ENCODE measurements at places on chromosomes 3 and 15. TPM values are rescaled to one million over a fixed set of nuclear protein-coding genes. Genes with fewer than 3 reads are reported as not detected.

VGLL3 gene
- total RNA-seq = 1.4 TPM

C3orf18 gene
- total RNA-seq = 2.1 TPM

DNA sequence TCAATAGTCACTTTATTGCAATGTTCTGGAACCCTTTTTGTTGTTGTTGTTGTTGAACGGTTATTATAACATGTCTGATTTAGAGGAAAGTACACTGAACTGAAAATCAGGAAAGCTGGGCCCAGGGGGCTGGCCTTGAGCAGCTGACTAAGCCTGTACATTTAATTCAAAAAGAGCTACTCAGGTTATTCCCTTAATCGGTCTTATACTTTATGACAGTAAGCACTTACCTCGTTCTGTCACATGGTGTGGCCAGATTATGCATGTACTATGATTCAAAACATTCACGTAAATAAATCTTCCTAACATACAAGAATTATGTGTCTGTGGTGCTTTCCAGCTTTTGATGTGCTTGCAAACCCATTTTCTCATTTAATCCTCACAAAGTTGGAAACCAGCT lies 382.5 kb upstream of the TPRG1 start:
- H3K27me3 ChIP-seq = no peaks in the 10 kb centered on the region
- H3K27ac ChIP-seq = no peak overlapping the region
- no peaks in the 10 kb centered on the region for H3K4me1 ChIP-seq

DNA sequence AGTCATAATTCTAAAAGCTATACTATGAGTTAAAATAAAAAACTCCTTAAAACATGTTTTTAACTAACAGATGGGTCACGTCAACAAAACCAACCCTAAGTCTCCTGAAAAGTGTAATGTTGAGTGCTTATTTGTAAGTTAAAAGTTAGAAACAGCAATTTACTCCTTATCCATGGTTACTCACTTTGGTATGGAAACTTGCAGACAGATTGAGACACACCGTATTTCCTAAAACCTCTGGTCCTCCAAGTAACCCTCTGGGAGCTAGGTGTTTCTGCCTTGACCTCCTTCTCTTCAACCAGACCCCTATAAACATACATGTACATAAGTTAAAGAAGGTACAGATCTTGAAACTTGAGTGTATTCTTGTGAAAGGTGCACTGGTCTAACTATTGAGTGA lies 3.1 kb downstream of the COL8A1 start:
- H3K4me1 ChIP-seq = peaks cover 8% of the 10 kb centered on the region
- H3K27me3 ChIP-seq = no peaks in the 10 kb centered on the region
- no peak for DNase-seq
- H3K36me3 ChIP-seq = no peaks in the 10 kb centered on the region
- no peak overlapping the region for H3K4me3 ChIP-seq

GRCh38 chr3:160185751-160186150 lies 39.5 kb upstream of the C3orf80 start:
- DNase-seq = no peak
- H3K4me1 ChIP-seq = no peaks in the 10 kb centered on the region
